GM04504 (cell line): ENCODE measurements at places on chromosomes 2 and 18.

- no peak for DNase-seq
Measured at GRCh38 chr2:24329700-24330099, 30.6 kb downstream of the ITSN2 start.

- no peak for DNase-seq
Measured at GRCh38 chr2:95361216-95361980, 41.1 kb upstream of the FAHD2A start.

GRCh38 chr2:219574484-219575311 is 2.6 kb downstream of the INHA start:
- DNase-seq, result no peak

GRCh38 chr18:55473058-55473457 is 114.9 kb downstream of the TCF4 start:
- DNase-seq, result no peak

- no peak for DNase-seq
Measured at GRCh38 chr2:164910101-164910899, 45.0 kb downstream of the SLC38A11 start.

DNA sequence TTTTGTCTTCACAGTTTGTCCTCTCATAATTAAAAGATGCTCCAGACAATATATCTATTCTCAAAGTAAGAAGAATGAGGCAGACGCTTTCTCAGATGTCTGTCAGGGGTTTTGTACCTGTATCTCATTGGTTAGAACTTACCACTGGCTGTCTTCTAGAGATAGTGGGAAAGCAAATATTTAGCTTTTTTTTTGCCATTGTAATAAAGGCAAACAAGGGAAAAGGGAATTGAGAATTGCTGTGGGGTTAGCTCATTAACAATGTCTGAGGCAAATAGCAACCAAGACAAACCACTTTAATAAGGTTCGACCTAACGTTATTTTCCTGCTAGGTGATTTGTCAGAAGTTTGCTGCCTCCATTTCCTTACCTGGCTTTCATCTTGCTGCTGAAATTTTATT is 30.0 kb downstream of the ZNF638 start:
- no peak for DNase-seq

DNA sequence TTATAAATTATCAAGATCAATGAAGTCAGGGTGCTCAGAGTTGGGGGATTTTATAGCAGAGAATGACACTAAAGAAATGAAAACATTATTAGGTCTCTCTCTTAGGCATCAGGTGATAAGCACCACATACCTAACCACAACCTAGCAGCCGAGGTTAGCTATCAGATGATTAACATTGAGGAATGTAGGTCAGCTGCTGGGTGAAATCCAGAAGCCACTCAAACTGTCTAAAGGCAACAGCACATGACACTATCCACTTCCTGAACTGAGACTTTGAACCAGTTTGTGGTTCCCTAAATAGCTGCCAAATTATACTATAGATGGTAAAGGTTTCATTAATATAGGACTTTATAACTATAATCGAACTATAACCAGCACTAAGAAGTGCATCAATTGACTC is 4.7 kb downstream of the EPG5 start:
- no peak for DNase-seq

- DNase-seq, result no peak
Measured at GRCh38 chr2:138724327-138724726, 55.9 kb downstream of the NXPH2 start.
